ENCODE measurements at places on chromosomes 2 and 18. TPM values are rescaled to one million over a fixed set of nuclear protein-coding genes. Genes with fewer than 3 reads are reported as not detected.
A peak's percentile ranks its signal among the peaks of the same experiment; 100 is the strongest.

GRCh38 chr18:911025-911424 is 6.4 kb downstream of the ADCYAP1 start:
- no peak overlapping the region for H3K4me3 ChIP-seq
- peaks cover 84% of the 10 kb centered on the region for H3K27me3 ChIP-seq
- H3K4me1 ChIP-seq, result peaks cover 30% of the 10 kb centered on the region
- DNase-seq, result no peak
- H3K27ac ChIP-seq, result no peak overlapping the region
- no peaks in the 10 kb centered on the region for H3K36me3 ChIP-seq

DNA sequence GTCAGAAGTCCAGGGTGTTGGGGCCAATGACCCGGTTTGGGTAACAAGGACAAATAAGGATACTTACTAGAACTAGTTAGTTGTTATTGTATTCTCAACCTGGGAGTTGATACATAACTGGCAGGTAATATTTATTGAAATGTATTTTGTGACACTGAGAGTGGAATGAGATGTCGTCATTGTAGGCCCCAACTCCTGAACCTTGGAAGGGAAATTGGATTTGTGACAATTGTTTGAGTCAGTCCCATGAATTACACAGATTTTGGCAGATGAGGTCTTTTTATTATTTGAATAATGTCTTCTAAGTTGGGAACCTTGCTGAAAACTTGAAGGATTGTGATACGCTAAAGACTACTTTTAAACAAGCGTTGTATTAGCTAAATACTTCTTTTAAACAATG is 5.1 kb downstream of the TIMM21 start:
- H3K36me3 ChIP-seq, result no peaks in the 10 kb centered on the region
- no peak overlapping the region for H3K27ac ChIP-seq
- no peak for DNase-seq
- no peaks in the 10 kb centered on the region for H3K27me3 ChIP-seq
- no peak overlapping the region for H3K4me3 ChIP-seq

- DNase-seq, result no peak
- H3K27ac ChIP-seq, result no peak overlapping the region
- no peaks in the 10 kb centered on the region for H3K27me3 ChIP-seq
- H3K4me1 ChIP-seq, result no peaks in the 10 kb centered on the region
- peaks cover 4% of the 10 kb centered on the region for H3K36me3 ChIP-seq
- H3K4me3 ChIP-seq, result no peak overlapping the region
Measured at GRCh38 chr2:36589230-36589630, 8.7 kb downstream of the FEZ2 start.

GRCh38 chr2:18540872-18541271 is 19.6 kb downstream of the RDH14 start:
- no peak overlapping the region for H3K27ac ChIP-seq
- H3K36me3 ChIP-seq, result no peaks in the 10 kb centered on the region
- H3K4me1 ChIP-seq, result no peaks in the 10 kb centered on the region
- DNase-seq, result no peak

DNA sequence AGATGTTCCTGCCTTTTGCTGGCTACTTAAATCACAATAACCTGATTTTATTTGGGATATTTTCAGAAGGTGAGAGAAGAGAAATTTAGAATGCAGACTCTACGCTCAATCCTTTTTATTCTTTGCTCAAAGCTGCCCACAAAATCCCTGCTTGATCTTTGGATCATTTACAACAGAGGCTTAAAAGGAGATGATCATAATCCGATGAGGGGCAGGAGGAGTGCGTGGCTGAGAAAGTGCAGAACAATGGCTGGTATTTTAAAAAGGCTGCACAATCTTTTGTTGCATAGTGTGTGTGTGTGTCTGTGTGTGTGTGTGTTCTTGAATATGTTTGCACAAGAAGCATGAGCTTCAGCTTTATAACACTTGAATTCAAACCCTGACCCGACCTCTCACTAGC is 256.3 kb upstream of the MYT1L start:
- no peak overlapping the region for H3K4me3 ChIP-seq
- no peaks in the 10 kb centered on the region for H3K36me3 ChIP-seq
- no peak overlapping the region for H3K27ac ChIP-seq
- H3K27me3 ChIP-seq, result no peaks in the 10 kb centered on the region

DNA sequence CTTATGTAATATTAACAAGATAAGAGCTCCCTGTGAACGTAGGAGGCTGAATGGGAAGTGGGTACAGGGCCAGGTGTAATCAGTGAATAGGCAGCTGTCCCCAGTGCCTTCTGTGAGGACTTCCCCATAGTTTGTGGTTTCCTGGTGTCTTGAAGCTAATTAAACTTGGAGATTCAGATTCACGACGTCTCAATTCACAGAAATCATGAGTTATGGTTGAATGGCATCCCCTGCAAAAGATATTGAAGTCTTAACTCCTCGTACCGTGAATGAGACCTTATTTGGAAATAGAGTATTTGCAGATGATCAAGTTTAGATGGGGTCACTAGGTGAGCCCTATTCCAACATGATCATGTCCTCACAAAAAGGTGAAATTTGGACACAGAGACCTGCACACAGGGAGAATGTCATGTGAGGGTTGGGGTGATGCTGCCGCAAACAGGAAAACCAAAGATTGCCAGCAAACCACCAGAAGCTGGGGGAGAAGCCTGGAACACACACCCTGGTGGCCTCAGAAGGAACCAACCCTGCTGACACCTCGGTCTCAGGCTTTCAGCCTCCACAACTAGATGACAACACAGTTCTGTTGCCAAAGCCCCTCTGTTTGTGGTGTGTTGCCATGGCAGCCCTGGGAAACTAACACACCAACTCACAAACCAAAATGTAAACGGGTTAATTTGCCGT is 13.2 kb downstream of the ARL4C start:
- H3K27me3 ChIP-seq, result no peaks in the 10 kb centered on the region
- no peaks in the 10 kb centered on the region for H3K4me1 ChIP-seq
- H3K36me3 ChIP-seq, result no peaks in the 10 kb centered on the region
- no peak overlapping the region for H3K27ac ChIP-seq
- no peak overlapping the region for H3K4me3 ChIP-seq
- no peak for DNase-seq

DNA sequence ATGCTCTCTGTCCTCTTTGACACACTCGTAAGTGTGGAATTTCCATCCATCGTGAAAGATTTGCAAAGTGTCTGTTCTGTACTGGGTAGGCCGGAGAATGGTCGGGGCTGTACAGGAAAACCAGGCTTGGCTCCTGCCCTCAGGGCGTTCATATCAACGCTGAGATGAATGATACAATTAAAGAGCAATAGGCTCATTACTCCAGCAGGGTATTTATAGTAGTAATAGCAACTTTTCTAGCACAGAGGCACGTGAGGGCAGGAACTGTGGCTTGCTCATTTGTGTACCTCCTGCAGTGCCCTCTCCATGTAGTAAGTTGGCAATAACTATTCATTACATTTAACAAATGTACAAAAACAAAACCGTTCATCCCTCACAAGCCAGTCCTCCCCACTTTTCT is 5.3 kb upstream of the NCK2 start:
- peaks cover 10% of the 10 kb centered on the region for H3K4me1 ChIP-seq
- no peak for DNase-seq
- H3K36me3 ChIP-seq, result no peaks in the 10 kb centered on the region
- H3K4me3 ChIP-seq, result no peak overlapping the region
- H3K27me3 ChIP-seq, result no peaks in the 10 kb centered on the region

UGT1A7 gene
- polyA plus RNA-seq, result not detected

- DNase-seq, result no peak
- H3K27me3 ChIP-seq, result no peaks in the 10 kb centered on the region
- H3K27ac ChIP-seq, result no peak overlapping the region
- H3K36me3 ChIP-seq, result no peaks in the 10 kb centered on the region
- H3K4me3 ChIP-seq, result no peak overlapping the region
Measured at GRCh38 chr18:9814431-9814830, 71.3 kb upstream of the TXNDC2 start.

DNA sequence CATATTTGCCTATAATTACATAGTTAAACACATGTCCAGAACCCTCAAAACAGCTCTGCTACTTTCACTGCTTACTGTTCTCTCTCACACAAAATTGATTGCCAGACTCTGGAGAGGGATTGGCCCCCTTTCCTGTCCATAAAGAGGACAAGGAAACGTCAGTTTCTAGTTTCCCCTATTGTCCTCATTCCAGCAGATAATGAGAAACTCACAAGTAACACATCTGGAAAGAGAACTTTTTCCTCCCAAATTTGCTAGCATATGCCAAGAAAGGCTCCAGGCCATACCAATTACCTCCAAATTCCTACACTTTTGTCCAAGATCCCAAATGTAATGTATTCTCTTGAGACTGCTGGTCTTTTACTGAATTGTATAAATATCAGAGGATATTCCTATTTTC is 200.5 kb downstream of the EXOC6B start:
- DNase-seq, result peak; percentile 6
- no peaks in the 10 kb centered on the region for H3K36me3 ChIP-seq
- no peaks in the 10 kb centered on the region for H3K4me1 ChIP-seq
- no peak overlapping the region for H3K27ac ChIP-seq
- H3K4me3 ChIP-seq, result no peak overlapping the region
- H3K27me3 ChIP-seq, result no peaks in the 10 kb centered on the region

GRCh38 chr2:105449076-105449475 is 50.2 kb upstream of the FHL2 start:
- DNase-seq, result peak; percentile 18
- no peaks in the 10 kb centered on the region for H3K4me1 ChIP-seq
- H3K4me3 ChIP-seq, result no peak overlapping the region
- no peak overlapping the region for H3K27ac ChIP-seq

- DNase-seq, result no peak
- no peaks in the 10 kb centered on the region for H3K36me3 ChIP-seq
Measured at GRCh38 chr2:194735837-194736542, 921.0 kb upstream of the SLC39A10 start.

CCDC74A gene
- polyA plus RNA-seq, result 9.0 TPM

- H3K4me3 ChIP-seq, result no peak overlapping the region
- H3K36me3 ChIP-seq, result no peaks in the 10 kb centered on the region
- peaks cover 26% of the 10 kb centered on the region for H3K4me1 ChIP-seq
- DNase-seq, result no peak
- no peak overlapping the region for H3K27ac ChIP-seq
Measured at GRCh38 chr2:240458900-240459391, 23.5 kb downstream of the GPC1 start.

GRCh38 chr2:3604207-3604877 is 9.4 kb downstream of the COLEC11 start:
- no peak overlapping the region for H3K4me3 ChIP-seq
- no peaks in the 10 kb centered on the region for H3K27me3 ChIP-seq
- H3K27ac ChIP-seq, result peak overlapping the region; percentile 11
- DNase-seq, result no peak
- H3K36me3 ChIP-seq, result no peaks in the 10 kb centered on the region
- no peaks in the 10 kb centered on the region for H3K4me1 ChIP-seq

- no peak for DNase-seq
- H3K36me3 ChIP-seq, result no peaks in the 10 kb centered on the region
- no peak overlapping the region for H3K27ac ChIP-seq
- H3K27me3 ChIP-seq, result no peaks in the 10 kb centered on the region
- no peak overlapping the region for H3K4me3 ChIP-seq
Measured at GRCh38 chr2:1990724-1991123, 246.4 kb upstream of the PXDN start.

DNA sequence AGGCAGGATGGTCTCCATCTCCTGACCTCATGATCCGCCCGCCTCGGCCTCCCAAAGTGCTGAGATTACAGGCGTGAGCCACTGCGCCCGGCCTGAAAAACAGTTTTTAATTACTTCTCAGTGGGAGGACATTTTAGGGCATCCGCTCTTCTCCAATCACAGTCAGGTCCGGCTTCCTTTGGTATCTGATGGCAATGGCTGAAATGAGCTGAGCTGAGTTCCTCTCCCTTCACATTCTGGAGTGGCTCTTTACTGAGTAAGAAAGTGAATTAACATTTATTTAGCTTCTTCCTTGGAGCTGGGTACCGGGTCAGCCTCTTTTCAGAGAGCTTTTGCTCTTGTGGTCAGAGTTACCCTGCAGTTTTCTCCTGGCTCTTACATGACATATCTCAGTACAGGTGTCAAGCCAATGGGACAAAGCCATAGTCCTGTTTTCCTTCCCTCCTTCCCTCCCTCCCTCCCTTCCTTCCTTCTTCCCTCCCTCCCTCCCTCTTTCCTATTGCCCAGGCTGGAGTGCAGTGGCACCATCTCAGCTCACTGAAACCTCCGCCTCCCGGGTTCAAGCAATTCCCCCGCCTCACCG is 1.1 kb upstream of the TTC27 start:
- no peak overlapping the region for H3K4me3 ChIP-seq
- peaks cover 3% of the 10 kb centered on the region for H3K4me1 ChIP-seq
- no peak overlapping the region for H3K27ac ChIP-seq
- no peak for DNase-seq
- H3K27me3 ChIP-seq, result no peaks in the 10 kb centered on the region

DNA sequence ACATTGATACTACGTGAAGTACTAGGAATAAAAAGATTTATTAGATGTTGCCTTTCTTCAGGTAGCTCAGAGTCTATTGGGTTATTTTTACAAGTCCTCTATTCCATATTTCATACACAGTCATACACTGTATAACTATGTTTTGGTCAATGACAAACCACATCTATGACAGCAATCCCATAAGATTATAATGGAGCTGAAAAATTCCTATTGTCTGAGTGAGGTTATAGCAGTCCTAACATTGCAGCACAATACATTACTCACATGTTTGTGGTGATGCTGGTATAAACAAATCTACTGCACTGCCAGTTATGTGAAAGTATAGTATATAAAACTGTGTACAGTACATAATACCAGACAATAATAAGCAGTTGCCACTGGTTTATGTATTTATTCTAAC is 595.1 kb downstream of the MBD2 start:
- H3K27me3 ChIP-seq, result no peaks in the 10 kb centered on the region
- H3K27ac ChIP-seq, result no peak overlapping the region
- H3K36me3 ChIP-seq, result no peaks in the 10 kb centered on the region

TLX2 gene
- not detected for polyA plus RNA-seq

SP140L gene
- 7.1 TPM for polyA plus RNA-seq

- no peak overlapping the region for H3K27ac ChIP-seq
- no peak overlapping the region for H3K4me3 ChIP-seq
Measured at GRCh38 chr18:57907550-57907949, 104.4 kb upstream of the ATP8B1 start.

GRCh38 chr2:18927525-18928232 is 338.3 kb upstream of the NT5C1B start:
- no peak overlapping the region for H3K4me3 ChIP-seq
- peaks cover 4% of the 10 kb centered on the region for H3K4me1 ChIP-seq
- no peaks in the 10 kb centered on the region for H3K36me3 ChIP-seq
- no peak overlapping the region for H3K27ac ChIP-seq
- DNase-seq, result no peak
- H3K27me3 ChIP-seq, result no peaks in the 10 kb centered on the region

CENPO gene
- 5.1 TPM for polyA plus RNA-seq

GPR35 gene
- polyA plus RNA-seq, result 10.1 TPM

GRCh38 chr2:105504459-105504858 is 105.6 kb upstream of the FHL2 start:
- no peaks in the 10 kb centered on the region for H3K36me3 ChIP-seq
- no peaks in the 10 kb centered on the region for H3K4me1 ChIP-seq
- H3K27me3 ChIP-seq, result no peaks in the 10 kb centered on the region
- no peak overlapping the region for H3K27ac ChIP-seq
- H3K4me3 ChIP-seq, result no peak overlapping the region
- DNase-seq, result no peak

DNA sequence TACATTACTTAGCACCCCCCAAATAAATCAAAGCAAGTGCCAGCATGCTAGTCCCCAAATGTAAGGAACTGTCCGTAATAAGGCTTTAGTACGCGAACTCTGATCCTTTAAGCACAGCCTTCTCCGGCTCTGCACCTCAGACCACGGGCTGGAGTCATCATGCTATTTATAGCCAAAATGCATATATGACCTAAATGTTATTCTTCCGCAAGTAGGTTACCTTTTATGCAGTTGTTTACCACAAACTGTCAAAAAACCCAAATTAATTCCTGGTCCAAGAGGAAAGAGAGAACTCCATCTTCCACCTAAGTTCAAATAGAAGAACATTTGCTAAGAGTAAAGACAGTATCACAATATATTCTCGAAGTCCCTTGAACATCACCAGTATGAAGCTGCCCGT is 42.7 kb downstream of the ZNF516 start:
- H3K36me3 ChIP-seq, result no peaks in the 10 kb centered on the region
- H3K27ac ChIP-seq, result peak overlapping the region; percentile 90
- H3K27me3 ChIP-seq, result no peaks in the 10 kb centered on the region
- no peak for DNase-seq
- H3K4me3 ChIP-seq, result no peak overlapping the region
